ENCODE measurements at places on chromosomes 13 and 19. TPM values are rescaled to one million over a fixed set of nuclear protein-coding genes. Genes with fewer than 3 reads are reported as not detected.

The TMEM272 gene
- 1.5 TPM for total RNA-seq

The ARHGAP45 gene
- 3.7 TPM for total RNA-seq

The CLDN10 gene
- total RNA-seq = 3.7 TPM

The SERPINE3 gene
- total RNA-seq = under 0.01 TPM

The ZNF420 gene
- 31.5 TPM for total RNA-seq

The TTC9B gene
- total RNA-seq = 32.0 TPM

The CYTH2 gene
- total RNA-seq = 57.5 TPM

The ERICH6B gene
- total RNA-seq = 0.25 TPM

The TRAPPC5 gene
- total RNA-seq = 12.3 TPM

The ZNF571 gene
- total RNA-seq = 12.3 TPM

The CRX gene
- total RNA-seq = not detected

The ZIC2 gene
- total RNA-seq = 4.4 TPM

The C13orf46 gene
- total RNA-seq = 0.25 TPM

The LGALS14 gene
- total RNA-seq = not detected

The NCAN gene
- total RNA-seq = 238 TPM

The ZNF225 gene
- 11.3 TPM for total RNA-seq

The STXBP2 gene
- 4.2 TPM for total RNA-seq

The CEACAM1 gene
- total RNA-seq = not detected

The NLRP11 gene
- not detected for total RNA-seq

The CEACAM16 gene
- total RNA-seq = not detected

The CABP5 gene
- total RNA-seq = not detected

The SLC7A9 gene
- 0.74 TPM for total RNA-seq

The CCL25 gene
- 0.25 TPM for total RNA-seq

The CYP4F11 gene
- total RNA-seq = not detected

The KCNRG gene
- 11.8 TPM for total RNA-seq

The FSD1 gene
- 24.6 TPM for total RNA-seq

The MYH14 gene
- 0.98 TPM for total RNA-seq

The PDX1 gene
- total RNA-seq = not detected

The PEAK3 gene
- total RNA-seq = under 0.01 TPM

The KRTDAP gene
- 0.49 TPM for total RNA-seq

The CYP2F1 gene
- not detected for total RNA-seq

The LCP1 gene
- total RNA-seq = 3.2 TPM

The KIR2DL4 gene
- not detected for total RNA-seq

The ASF1B gene
- total RNA-seq = 1.7 TPM

The OR7C1 gene
- not detected for total RNA-seq

The FFAR3 gene
- total RNA-seq = under 0.01 TPM

The SHD gene
- 2.2 TPM for total RNA-seq
